ENCODE measurements at places on chromosomes 3 and 15.

DNA sequence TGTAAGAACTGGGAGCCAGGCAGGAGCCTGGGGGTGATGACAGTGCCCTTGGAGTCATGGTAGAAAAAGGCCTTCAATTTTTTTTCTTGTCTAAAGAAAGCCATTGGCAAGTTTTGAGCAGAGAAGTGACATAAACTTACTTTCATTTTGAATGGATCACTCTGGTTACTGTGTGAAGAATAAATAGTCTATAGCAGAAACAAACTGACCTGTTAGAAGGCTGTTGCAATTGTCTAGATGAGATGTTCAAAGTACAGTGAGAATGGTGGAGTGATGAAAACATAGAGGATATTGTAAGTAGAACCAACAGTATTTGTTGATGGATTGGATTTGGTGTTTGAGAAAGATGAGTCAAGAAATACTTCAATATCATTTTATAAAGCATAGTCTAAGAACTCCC is 439.9 kb downstream of the TBL1XR1 start:
- no peak for DNase-seq

GRCh38 chr3:125461896-125462295 is 58.1 kb downstream of the SNX4 start:
- no peak for DNase-seq

DNA sequence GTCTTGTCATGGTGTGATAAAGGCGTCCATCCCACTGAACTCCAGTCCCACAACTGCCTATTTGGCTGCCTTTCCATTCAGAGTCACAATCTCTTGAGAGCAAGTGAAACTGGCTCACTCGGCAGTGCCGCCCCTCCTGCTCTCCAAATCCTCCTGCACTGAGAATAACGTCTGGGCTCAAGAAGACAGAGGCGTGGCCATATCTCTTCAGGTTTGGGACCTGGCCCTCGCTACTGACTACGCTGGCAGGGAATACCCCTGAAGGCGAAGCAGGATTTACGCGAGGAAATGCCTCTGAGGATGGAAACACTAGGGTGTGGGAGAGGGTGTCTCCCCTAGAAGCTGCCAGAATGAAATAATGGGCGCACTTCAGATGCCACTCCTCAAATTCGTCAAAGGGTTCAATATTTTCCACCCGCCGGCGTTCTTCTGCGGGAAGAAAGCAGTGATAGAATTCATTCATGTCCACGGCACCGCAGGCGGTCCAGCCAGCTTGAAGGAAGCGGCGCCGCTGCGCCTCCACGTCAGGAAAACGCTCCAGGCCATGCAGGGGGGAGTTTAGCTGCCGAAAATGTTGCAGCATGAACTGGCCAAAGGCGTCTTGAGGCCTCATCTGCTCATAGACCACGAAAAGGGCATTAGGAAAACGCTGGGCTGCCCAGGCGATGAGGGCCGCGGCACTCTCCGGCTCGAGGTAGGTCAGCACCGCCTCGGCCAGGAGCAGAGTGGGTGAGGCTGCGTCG is 985 bp downstream of the LCMT2 start:
- no peak for DNase-seq

- no peak for DNase-seq
Observed at GRCh38 chr3:152853196-152853595, 18.3 kb downstream of the P2RY1 start.
